Stimulated activated CD4-positive, alpha-beta T cell treated with anti-CD3 and anti-CD28 coated beads, Interleukin-12 subunit alpha, Interleukin-12 subunit beta, amount 100 ng/mL, for 24 hours (primary cell): ENCODE measurements at places on chromosomes 2 and 18.

- no peak for DNase-seq
These were observed 7.6 kb upstream of the CHRNA1 start for GRCh38 chr2:174771631-174772471.

GRCh38 chr2:96159084-96159830, 14.0 kb upstream of the DUSP2 start:
- no peak for DNase-seq

- DNase-seq: no peak
These were observed 185.9 kb upstream of the SPHKAP start for GRCh38 chr2:228367356-228367755.

GRCh38 chr18:62556397-62556796, 33.6 kb downstream of the ZCCHC2 start:
- DNase-seq: no peak

DNA sequence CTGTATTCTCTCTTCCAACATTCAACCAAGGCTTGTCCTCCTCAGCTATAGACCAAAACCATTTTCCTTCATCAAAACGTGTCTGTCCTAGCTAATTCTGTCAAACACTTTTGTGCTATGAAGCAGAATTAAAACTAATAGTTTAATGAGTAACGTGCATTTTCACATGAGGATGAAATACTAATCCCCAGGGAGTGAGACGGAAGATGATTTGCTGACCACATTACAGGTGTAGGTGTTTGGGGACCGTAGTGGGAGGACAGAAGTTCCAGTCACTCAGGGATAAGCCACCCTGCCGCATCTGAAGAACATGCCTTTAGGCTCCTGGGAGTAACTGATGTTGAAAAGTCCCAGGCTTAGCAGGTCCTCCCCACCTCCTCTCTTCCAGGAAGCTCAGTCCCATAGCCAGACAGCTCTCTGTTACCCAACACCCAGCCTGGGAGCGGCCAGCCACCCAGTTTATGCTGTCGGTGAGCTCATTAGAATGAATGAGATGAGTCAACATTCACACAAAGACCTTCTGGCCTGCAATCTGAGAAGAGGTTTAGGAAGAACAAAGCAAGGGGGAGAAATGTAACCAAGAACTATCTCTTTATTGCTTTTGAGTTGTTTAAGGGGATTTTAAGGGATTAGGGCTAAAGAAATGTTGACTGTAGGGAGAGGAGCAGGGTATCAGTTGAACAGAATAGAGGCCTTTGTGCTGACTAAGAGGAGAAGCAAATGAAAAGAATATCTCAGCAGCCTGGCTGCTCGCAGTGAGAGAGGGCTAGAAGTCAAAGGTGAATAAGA, 122.5 kb downstream of the FOXI3 start:
- DNase-seq: no peak

DNA sequence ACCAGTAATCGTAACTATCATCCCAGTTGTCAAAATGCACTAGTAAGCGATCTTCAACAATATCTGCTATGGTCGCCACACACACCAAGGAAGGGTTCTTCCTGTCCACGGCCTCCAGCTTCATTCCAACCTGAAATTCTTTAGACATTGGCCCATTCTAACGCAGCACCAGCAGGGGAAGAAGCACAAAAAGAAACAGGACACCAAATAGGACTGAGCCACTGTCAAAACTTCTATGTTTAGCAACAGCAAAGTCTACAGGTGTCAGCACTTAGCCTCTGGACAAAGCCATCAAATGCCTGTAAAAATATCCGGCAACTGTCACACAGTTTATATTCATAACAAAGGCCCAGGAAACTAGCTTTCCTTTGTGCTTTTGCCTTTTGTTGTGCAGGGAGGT, 175.0 kb downstream of the L3MBTL4 start:
- DNase-seq: no peak

DNA sequence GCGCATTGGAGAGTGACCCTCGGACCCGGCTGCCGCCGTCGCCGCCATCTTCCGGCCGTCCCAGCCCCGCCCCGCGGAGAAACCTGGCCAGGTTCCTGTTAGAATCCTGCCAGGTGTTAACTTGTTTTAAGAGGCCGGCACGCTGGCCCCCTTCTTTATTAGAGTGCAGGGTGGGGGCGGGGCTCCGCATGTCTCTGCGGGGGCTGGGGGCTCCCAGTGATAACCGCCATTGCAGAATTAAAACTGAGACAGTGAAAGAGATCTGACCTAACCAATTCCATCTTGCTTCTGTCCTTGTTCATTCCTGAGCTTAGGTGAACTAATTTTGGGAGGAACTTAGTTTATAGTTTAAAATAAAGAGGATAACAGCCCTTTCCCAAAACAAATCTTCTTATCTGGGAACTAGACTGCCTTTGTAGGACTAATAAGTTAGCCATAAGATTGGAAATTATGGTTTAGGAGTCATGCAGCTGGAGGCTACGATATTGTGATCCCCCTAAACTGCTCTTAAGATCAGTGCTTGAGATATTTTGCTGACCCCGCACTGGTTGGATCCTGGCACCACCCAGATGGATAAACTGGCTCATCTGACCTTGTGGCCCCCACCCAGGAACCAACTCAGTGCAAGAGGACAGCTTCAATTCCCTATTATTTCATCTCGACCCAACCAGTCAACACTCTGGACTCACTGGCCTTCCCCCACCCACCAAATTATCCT, 543 bp upstream of the STARD7 start:
- DNase-seq: no peak

DNA sequence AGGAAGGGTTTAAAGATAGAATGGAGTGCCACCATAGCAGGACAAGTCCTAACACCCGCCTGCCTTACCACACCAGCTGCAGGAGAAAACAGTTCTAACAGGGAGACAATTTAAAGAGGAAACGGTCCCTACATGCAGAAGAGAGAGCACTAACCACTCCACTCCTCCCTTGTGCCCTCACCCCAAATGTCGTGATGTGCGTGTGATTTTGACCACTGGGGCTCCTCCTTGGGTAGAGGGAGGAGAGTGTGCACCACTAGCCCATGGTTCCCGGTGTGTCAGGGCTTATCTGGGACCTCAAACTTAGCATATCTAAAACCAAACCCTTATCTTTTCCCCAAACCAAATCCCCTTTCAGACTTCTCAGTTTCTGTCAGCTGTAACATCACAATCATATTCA, 105.5 kb upstream of the CCDC68 start:
- no peak for DNase-seq
